ENCODE measurements at places on chromosomes 6 and 20. TPM values are rescaled to one million over a fixed set of nuclear protein-coding genes. Genes with fewer than 3 reads are reported as not detected.

- DNase-seq: no peak
Observed at GRCh38 chr6:39059496-39060310, 11.1 kb downstream of the GLP1R start.

DNA sequence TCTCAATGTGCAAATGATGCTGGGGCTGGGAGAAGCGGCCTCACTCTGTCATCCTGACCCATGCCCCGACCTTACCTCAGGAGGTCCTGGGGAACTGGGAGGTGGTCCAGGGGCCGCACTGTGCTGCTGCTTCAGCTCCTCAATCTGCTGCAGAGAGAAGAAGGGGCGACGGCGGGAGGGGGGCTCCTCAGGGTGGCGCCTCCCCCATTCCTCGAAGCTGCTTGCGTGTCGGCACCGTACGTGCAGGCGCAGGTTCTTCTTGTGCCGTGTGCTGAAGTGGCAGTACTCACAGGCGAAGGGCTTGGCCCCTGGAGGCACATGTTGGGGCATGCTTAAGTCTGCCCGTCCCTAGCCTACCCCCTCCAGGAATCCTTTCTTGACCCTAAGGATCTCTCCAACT lies 12.9 kb downstream of the ZNF335 start:
- no peak for DNase-seq

DNA sequence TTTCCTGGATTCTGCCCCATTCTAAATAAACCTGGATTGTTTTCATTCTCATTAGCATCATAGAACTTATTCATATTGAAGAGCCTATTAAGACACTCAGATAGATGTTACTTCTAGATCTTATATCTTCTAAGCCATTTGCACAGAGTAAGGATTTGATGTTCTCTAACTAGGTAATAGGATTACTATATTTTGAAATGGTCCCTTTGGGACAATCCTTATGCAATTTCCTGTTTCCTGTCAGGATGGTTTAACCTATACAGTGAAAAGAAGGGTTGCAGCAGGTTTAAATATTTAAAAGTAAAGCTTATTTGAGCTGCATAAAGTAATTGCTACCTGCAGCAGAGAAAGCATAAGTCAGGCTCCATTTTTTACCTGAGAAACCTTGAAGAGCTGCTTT lies 860.1 kb downstream of the TFAP2A start:
- DNase-seq: no peak

PNLDC1 gene
- not detected for total RNA-seq

SLC22A2 gene
- total RNA-seq: not detected

DNA sequence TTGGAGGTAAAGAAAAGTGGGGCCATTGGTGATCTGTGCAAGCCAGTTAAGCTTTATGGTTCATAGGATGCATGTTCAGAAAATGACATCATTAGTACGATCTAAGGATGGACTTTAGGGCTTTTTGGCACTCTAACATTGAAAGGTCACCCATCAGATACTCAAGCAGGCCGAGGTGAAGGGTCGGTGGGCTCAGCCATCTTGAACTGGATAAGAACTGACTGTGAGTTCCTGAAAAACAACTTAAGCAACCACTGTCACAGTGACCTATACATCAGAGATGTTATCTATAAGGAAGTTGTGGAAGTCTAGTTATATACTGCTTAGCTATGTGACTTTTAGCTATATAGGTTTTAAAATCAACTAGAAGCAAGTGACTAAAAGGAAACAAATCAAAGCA lies 13.0 kb upstream of the ITCH start:
- DNase-seq: no peak

DNA sequence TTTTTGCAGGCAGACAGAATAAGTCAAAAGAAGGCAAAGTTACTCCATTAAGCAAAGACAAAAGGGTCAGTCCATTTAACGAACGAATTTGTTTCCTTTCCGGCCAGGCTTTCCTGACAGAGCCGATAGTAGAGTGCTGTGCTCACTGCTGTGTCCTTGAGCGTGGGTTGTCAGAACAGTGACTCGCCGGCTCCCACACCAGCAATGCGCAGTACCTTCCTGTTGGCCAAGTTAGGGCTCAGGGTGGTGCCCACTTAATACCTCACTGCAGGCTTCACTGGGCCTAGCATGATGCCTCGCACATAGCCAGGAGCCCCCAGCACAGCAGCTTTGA lies 294.7 kb downstream of the FOXC1 start:
- DNase-seq: no peak

DNA sequence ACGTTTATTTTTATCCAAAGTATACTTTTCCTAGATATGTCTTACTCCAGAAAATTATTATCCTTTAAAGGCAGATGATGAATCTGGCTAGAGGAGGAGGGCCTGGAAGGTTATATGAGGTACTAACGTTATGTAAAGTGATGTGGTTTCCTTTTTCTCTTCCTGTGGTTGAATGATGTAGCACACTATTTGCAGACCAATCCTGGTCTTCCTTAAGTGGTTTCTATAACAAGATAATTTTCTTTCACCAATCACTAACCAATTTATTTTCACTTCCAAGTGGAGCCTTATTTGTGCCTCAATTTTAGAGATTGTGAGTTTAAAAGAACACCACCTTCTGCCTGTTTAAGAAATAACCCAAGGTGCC lies 154.6 kb upstream of the SOX4 start:
- no peak for DNase-seq
